Omental fat pad (tissue), 4 donors: ENCODE measurements at places on chromosomes 7 and 10. TPM values are rescaled to one million over a fixed set of nuclear protein-coding genes. Genes with fewer than 3 reads are reported as not detected.

The POLR2J2 gene
- 1.9 TPM for total RNA-seq

The ASAH2 gene
- total RNA-seq = 0.37 TPM

The MKRN1 gene
- total RNA-seq = 57.1 TPM

The C10orf53 gene
- not detected for total RNA-seq

The FAM13C gene
- 2.2 TPM for total RNA-seq

GRCh38 chr10:68132391-68132790, 23.1 kb downstream of the MYPN start:
- DNase-seq = no peak

GRCh38 chr7:147941381-147941780, 649.2 kb upstream of the C7orf33 start:
- DNase-seq = no peak

GRCh38 chr10:33465747-33466146, 131.3 kb upstream of the NRP1 start:
- DNase-seq = no peak

DNA sequence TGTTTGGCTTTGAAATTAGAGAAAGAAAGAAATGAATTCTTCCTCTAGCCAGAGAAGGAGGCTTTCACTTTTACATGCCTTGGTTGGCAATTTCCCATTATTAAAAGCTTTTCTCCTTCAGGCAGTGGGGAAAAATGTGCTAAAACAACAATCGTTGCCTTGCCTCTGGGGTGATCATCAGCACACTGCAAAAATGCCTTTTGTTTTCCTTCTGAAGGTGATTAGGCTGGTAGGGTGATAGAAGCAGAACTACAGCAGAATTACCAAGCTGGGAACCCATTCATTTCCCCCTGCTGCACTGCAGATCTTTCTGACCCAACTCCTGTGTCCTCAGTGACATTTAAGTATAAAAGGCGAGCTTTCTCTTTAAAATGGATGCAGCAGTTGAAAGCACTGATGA, 22.2 kb downstream of the ANK3 start:
- no peak for DNase-seq

GRCh38 chr10:125235093-125236069, 75.0 kb upstream of the CTBP2 start:
- no peak for DNase-seq

GRCh38 chr7:129828989-129829736, 123.6 kb downstream of the UBE2H start:
- DNase-seq = no peak

- no peak for DNase-seq
Measured at GRCh38 chr10:98028168-98028770, 2.2 kb downstream of the CRTAC1 start.
